CD4-positive, alpha-beta T cell treated with Interleukin-2 at 100 ng/mL for 4 hours (primary cell): ENCODE measurements at places on chromosomes 4 and X.

GRCh38 chr4:173243321-173243720, 74.7 kb downstream of the GALNT7 start:
- DNase-seq: no peak

- DNase-seq: no peak
Measured at GRCh38 chr4:33171873-33172525, 2451.8 kb downstream of the PCDH7 start.

GRCh38 chrX:1072637-1073377, 139.6 kb downstream of the CRLF2 start:
- DNase-seq: no peak

DNA sequence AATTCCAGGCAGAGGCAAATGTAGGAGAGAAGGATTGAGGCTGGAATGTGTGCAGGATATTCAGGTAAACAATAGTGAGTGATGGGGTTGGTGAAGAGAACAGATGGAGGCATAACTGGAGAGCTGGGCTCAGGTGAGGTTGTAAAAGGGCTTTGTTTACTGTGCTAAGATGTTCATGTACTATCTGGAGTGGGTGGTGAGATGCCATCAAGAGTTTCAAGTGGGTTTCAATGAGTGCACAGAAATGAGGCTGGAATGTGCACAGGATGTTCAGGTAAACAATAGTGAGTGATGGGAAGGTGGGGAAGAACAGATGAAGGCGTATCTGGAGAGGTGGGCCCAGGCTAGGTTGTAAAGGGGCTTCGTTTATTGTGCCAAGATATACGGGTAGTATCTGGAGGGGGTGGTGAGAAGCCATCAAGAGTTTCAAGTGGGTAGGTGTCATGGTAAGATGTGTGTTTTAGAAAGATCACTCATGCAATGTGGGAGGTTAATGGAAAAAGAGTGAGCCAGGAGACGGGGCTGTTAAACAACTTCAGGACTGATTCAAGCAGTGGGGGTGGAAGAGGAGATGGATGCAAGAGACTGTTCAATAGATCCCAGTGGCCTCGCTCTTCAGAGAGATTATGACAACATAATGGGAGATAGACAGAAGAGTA, 25.4 kb upstream of the NMU start:
- DNase-seq: no peak

DNA sequence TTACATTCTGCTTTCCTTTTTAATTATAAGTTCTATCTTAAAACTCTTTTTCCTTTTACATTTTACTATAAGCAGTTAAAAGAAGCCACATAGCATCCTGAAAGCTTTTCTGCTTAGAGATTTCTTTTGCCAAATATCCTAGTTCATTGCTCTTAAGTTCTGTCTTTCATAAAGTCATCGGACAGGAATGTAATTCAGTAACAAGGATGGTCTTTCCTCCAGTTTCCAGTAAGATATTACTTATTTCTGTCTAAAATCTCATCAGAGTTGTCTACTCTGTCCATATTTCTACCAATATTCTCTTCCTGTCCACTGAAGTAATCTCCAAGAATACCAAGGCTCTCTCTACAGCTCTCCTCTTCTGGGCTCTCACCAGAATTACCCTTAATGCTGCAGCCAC, 37.5 kb upstream of the ADH1C start:
- no peak for DNase-seq

DNA sequence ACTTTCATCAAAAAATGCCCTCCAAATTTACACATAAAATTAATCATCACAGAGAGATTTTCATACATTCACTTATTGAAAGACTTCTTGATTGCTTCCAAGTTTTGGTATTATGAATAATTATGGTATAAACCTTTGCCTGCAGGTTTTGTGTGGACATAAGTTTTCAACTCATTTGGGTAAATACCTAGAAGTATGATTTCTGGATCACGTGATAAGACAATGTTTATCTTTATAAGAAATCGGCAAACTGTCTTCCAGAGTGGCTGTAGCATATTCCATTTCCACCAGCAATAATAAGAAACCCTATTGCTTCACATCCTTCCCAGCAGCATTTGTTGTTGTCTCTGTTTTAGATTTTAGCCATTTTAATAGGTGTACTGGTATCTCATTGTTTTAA, 1507.0 kb upstream of the IGFBP7 start:
- no peak for DNase-seq

- no peak for DNase-seq
Measured at GRCh38 chrX:10117864-10118377, 38.9 kb upstream of the CLCN4 start.

DNA sequence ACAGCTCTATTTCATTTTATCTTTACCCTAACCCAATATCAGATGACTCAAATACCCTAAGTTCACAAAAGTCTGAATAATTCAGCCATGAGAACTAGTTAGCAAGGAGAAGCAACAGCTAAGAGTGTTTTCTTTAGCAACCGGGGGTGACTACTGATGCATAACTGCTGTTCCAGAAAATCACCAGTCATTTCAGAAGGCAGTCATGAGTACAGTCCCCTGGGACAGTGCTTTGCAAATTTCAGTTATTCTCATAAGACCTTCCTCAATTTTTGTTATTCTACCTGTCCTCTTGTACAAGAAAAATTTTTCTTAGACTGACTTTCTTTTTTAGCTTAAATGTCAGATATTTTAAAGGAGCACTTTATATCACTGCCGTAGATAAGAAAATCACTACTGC, 16.4 kb downstream of the BANK1 start:
- no peak for DNase-seq

DNA sequence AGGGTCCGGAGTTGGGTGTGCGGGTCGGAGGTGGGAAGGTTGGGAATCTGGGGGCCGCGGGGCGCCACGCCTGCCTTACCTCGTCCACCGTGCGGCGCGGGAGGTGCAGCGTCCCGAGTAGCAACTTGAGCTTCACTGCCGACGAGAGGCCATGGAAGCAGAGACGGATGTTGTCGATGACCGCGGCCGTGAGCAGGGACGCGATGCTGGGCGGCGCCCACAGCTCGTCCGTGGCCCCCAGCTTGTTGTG, 178 bp downstream of the NELFA start:
- DNase-seq: no peak

DNA sequence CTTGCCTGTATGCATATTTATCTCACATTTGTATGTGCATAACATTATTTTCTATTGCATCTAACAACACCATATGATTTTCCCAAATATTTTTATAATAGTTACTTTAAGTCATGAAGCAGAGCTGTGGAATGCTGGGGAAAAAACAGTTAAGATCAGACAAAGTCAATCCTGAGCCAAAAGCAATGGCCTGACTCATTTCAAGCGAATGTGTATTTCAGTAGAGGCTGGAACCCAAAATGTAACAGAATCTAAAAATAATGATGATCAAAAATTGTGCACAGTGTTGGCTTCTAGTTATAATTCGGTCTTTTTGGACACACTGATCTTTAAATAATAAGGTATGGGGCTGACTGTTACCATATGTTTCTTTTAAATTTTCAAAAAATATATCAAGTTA, 516.2 kb upstream of the ADGRL3 start:
- DNase-seq: no peak

GRCh38 chr4:121877041-121877773, 6.9 kb upstream of the BBS7 start:
- no peak for DNase-seq

DNA sequence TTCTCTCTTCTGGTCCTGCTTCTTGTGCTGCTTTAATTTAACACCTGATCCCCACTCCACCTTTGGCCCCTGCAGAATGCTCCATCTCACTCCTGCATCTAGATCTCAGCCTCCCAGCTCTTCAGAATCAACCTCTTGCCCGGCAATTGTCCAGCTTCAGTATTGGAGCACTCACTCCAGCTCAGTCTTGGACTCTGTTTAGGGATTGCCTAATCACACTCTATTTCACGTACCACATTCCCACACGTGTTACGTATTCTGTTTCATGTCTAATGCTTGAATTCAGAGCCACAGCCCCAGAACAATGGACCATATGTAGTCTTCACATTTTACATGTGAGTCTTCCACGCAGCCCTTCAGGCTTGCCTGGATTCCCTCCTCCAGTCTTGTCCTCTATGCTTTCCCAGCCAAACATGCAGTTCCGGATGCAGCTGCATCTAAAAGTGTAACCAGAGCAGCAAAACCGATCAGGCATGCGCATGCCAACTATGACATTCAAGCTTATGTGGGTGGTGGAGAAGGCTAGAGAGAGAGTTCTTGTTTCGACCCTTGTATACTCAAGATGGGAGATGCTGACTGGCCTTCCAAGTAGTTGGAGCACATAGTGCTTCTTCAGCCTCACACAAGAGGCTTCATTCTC, 105.2 kb upstream of the FAM9A start:
- no peak for DNase-seq

- no peak for DNase-seq
Measured at GRCh38 chrX:39720945-39721344, 376.8 kb downstream of the BCOR start.

- DNase-seq: no peak
Measured at GRCh38 chr4:76341063-76341462, 34.5 kb downstream of the STBD1 start.

- no peak for DNase-seq
Measured at GRCh38 chr4:183797445-183798300, 107.4 kb upstream of the STOX2 start.

DNA sequence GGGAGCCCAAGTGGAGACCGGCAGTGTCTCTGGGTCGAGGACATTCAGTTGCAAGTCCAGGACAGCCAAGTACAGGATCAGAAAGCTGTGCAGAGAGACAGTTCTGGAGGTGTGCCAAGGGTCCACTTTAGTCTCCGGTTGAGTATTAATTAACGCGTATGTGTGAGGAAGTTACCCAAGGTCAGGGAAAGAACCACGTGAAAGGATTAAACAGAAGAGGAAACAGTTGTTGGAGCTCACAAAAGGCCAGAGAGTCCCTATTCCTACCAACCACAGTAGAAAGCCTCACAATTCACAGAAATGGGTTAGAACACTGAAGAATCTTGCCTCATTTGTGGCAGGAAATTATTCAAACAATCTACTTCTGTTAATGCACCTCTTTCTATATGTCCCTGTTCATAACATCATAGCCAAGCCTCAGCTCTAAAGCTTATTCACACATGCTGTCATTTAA, 17.9 kb upstream of the NSUN7 start:
- no peak for DNase-seq

DNA sequence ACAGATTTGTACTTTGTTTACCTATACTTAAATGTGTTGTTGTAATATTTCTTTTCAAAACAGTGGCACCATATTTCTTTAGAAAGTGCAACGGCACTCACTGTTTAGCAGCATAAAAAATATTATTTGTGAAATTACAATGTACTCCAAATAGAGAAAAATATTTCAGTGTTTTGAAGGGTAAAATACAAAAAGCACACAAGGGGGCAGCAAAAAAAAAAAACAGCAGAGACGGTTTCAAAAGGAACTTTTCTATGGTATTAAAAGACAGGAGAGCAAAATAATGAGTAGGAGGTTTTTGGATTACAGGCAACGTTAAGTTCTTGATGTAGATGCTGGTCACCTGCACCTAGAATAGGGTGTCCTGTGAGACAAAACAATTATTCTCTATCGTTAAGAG, 2.0 kb downstream of the NUDT11 start:
- DNase-seq: no peak

- DNase-seq: no peak
Measured at GRCh38 chr4:5460106-5460801, 248.1 kb downstream of the EVC2 start.

DNA sequence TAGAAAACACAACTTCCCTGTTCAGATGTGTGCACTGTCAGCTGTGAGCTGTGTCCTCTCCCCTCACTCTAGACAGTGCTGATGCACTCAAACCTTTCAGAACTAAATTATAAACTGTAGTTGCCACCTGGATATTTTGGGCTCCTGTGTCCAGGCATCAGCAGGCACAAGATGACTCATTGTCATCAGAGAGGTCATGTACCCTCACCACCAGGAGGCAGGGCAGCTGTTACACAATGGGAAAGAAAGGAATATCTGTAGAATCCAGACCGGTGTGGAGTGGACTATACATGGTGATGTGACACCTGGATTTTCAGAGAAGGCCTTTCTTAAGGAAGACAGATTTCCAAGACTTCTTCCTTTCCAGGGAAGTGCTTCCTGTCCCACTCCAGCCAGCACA, 854.4 kb upstream of the AGA start:
- no peak for DNase-seq

DNA sequence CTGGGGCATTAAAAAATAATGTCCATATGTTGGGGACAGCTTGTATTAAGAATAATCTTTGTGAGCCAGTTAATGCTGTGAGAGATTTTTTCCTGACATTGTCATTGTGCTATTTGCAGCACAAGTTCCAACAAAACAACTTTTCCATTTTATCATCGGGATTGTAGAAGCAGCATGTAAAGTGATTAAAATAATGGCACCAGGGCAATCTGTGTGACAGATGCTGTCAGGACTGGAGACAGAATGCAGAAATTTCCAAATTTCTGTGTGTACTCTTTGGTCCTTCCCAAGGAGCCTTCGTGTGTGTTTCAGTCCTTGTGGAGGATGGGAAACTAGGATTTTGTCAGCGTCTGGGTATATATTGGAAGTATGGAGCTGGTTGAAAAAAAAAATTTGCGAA, 101.5 kb upstream of the LIMCH1 start:
- DNase-seq: no peak

- DNase-seq: no peak
Measured at GRCh38 chrX:22163326-22163725, 109.4 kb upstream of the CBLL2 start.

- no peak for DNase-seq
Measured at GRCh38 chr4:80873571-80873970, 156.9 kb upstream of the BMP3 start.

DNA sequence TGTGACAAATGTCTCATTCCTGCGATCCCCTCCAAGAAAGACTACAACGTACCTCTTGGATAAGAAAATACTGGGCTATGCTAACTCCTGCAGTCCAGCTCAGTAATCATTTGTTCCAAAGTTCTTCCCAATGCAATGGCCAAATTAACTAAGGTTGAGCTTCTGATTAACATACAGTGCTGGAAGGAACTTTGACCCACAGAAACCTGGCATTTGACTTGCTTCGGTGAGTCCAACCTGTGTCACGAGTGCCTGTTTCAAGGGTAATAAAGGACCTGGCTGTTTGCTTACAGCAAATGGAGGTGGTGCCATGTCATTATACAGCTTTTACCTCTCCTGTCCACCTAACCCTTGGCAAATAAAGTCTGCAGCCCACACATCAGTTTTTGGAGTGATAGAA, 83.2 kb downstream of the RBM47 start:
- no peak for DNase-seq

DNA sequence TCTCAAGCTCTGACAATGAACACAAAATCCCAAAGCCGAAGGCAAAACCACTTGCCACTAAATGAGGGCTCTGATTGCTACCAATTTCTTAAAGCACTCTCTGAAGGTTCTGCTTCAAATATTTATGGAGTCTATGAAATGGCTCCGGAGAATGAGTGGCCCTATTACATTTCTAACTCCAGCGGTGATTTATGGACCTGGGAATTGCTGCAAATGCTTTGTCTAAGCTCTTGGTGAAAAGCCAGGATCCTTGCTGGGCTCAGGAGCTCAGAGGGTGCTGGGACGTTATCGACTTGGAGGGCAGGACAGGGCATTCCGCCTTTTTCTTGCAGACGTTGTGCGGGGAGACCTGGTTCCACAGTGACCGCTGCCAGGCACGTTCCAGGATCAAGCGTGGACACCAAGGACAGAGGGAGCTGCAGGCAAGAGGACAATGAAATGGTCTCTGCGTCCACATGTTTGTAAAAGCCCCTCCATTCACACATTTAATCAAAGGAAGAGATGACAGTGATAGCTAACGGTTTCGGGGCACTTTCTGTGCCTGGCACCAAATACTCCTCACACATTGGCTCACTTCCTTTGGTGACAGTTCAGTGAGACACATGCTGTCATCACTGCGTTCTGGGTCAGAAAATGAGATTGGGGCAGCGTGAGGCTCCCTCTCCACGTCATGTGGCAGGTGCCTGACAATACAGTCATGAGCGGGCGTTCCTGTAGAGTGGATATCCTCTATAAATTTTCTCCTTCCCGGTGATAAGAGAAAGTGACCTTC, 58.8 kb downstream of the C4orf50 start:
- no peak for DNase-seq
